Fibroblast of gingiva (primary cell): ENCODE measurements at places on chromosomes 4 and X.

- DNase-seq, result no peak
Observed at GRCh38 chr4:123406872-123407271, 10.3 kb downstream of the SPRY1 start.

DNA sequence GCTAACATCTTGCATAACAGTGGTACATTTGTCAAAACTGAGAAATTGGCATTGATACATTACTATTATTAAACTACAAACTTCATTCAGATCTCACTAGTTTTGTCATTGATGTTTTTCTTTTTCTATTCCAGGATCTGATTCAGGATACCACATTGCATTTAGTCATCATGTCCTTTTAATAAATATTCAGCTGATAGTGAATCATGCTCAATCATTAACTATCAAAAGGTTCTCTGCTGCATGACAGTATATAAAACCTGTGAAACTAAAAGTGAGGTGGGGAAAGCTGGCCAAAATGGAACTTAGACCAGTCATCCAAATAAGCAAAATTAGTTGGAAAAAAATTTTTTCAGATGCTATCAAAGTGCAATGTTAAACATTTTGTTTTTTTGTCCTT, 28.1 kb upstream of the HS6ST2 start:
- no peak for DNase-seq

DNA sequence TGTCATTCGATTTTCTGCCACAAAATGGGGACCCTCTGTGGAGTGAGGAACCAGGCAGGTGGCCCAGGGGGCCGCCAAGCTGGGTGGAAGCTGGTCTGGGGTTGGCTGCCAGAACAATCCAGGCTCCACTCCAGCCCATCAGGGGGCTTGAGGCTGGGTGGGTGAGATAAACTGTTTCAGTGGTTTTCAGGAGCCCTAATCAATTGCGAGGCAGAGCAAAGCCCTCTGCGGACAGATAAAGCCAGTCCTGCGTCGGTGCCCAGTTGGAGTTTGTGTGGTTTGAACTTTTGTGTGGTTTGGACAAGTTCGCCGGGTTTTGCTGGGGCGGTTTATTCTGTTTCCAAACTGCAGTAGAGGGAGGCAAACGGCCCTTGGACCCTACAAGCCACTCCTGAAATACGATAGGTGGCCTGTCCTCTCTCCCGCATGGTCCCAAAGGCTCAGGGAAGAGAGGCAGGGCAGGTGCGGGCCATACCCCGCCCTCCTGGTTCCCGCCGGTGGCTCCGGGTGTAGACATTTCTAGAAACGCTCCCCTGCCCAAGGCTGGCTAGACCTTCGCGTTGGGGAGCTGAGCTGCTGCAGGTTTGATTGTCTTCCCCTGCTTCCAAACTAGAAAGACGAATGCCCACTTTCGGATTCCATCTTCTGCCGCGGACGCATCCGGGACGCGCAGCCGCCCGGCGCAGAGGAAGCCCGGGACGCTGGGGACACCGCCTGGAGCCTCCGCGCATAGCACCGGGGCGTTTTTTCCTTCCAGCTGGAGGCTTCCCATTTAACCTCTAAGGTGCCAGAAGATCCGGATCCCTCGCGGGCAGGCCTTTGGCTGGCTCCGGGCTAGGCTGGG, 169.0 kb upstream of the BCOR start:
- peak; percentile 61 for DNase-seq

DNA sequence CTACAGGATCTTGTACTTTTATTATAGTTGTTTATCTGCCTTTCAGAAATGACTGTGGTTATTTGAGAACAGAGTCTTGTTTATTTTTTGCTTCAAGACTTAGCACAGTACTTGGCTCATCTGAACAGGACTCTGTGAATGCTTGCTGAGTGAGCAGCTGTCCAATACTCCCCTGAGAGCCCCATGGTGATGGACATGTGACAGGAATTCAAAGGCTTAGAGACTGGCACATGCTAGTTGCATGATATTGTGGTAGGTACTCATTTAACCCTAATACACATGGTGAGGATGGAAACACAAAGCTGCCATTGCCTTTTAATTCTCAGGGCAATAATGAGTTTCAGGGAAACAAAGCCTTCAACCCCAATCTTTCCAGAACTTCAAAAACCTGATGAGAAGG, 97.3 kb downstream of the GEMIN8 start:
- DNase-seq, result no peak

DNA sequence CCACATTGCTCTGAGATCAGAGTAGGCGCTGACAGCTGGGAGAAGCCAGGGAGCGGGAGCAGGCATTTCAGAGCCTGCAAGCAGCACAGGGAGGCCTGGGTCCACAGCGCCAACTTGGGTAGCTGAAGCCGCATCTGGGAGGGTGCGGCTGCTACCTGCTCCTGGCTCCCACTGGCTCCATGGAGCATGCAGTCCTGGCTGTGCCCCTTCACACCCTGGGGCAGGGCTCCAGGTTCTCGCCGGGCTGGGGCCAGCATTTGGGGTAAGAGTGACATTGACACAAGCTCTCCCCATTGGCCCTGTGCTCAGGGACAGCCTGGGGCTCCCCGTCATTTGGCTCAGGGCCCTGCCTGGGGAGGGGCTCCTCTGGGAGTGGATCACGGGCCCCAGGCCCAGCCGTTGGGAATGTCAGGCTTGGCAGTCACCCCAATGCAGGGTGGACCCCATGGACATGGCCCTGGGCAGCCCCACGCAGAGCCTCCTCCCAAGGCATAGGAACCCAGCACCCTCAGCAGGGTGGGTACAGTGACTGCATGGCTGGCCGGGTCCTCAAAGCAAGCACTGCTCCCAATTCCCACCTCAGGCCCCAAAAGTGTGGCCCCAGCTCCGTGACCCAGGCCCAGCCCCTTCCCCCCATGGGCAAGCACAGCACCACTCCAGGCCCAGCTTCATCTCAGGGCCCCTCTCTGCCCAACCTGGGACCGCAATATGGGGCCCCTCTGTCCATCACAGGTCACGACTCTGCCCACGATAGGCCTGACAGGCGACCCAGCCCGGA, 82.4 kb downstream of the PRDM5 start:
- DNase-seq, result no peak

DNA sequence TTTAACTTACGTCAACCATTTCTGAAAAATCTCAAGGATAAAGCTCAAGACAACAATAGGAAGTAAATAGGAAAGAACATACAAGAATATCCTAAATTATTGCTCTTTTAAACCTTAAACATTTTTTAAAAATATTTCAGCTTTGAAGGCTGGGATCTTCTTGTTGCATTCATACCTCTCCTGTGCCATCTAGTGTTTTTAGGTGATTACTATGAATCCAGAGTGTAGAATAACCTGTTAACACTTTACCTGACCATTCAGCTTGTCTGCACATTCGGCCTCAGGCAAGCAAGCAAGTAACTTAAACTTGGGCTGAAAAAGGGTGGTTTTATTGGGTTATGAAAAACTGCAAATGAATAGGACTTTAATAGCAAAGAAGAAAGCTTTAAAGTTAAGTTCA, 507.8 kb upstream of the INTU start:
- DNase-seq, result peak; percentile 16

GRCh38 chr4:57465321-57466056, 355.3 kb upstream of the IGFBP7 start:
- DNase-seq, result no peak

- DNase-seq, result no peak
Observed at GRCh38 chr4:109846395-109847098, 1.4 kb upstream of the LRIT3 start.

DNA sequence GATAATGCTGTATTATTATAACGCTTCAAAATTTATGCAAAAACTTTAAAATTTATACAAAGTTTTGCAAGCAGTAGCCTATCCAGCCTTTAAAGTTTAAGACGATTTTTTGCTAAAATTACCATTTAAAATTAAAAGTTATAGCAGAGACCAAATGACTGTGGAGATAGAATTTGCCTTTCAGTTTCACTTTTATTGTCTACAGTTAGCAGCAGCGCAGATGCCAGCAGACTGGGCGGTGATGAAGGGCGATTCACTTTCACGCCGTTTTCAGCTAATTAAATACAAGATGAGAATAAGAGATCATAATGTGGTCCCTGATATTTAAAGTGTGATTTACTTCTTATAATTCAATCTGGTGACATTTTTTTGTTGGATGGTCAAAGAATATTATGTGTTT, 1381.5 kb upstream of the ADGRL3 start:
- DNase-seq, result no peak

DNA sequence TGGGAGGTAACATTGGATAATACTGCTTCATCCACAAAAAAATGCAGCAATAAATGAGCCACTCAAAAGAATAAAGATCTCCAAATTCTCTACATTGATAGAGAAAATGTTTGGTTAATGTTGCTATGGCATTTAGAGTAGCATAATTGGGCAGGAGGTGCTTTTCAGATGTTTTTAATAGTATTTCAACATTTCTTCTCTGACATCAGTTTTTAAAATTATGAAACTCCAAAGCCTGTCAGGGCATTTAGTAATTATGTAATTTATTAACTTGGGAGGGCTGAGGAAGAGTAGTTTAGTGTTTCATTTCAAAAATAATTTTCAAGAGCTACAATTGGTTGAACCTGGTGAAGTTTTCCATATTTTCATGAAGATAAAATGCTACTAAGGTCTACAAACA, 211.3 kb upstream of the INTU start:
- DNase-seq, result peak; percentile 40

- peak; percentile 62 for DNase-seq
Observed at GRCh38 chr4:114038762-114039387, 59.4 kb upstream of the ARSJ start.

DNA sequence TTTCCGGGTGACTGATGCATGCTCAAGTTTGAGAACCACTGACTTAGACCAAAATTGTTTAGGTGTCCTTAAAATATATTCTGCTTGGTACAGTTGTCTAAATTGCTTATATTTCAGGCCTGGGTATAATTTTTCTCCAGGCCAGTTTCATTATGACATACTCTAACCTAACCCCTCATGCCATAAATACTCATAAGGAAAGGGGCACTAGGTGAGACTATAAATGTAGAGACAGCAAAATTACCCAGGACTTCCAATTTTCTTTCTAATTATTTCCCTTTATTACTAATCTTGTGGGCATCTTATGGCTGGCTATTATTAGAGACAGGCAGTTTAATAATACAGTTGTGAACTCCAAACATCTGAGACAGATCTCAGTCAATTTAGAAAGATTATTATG, 150.2 kb downstream of the RRAGB start:
- no peak for DNase-seq

GRCh38 chr4:101753721-101754120, 36.8 kb upstream of the BANK1 start:
- DNase-seq, result peak; percentile 68

GRCh38 chr4:98891478-98892337, 37.2 kb downstream of the EIF4E start:
- DNase-seq, result no peak

- no peak for DNase-seq
Observed at GRCh38 chr4:87974856-87975462, 555 bp upstream of the SPP1 start.

- no peak for DNase-seq
Observed at GRCh38 chr4:78667325-78667724, 108.8 kb upstream of the BMP2K start.

GRCh38 chr4:181503687-181504390, 739.4 kb upstream of the TENM3 start:
- no peak for DNase-seq

GRCh38 chrX:72367516-72367915, 61.8 kb upstream of the CITED1 start:
- DNase-seq, result no peak

DNA sequence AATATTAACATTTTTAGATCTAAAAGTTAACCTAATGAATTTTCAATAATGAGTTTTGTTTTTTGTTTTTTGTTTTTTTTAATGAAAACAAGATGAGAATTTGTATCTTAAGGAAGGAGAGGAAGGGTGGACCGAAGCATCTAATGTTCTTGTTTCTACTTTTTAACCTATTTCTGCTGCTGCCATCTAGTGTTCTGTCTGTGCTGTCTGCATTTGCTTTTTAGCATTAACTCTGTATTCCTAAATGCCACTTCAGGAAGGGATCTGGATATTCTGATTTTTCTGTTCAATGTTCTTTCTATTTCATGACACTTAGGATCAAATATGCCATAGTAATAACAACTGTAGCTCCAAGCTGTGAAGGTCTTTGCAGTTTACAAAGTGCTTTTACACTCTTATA, 161.7 kb downstream of the BRWD3 start:
- no peak for DNase-seq

- DNase-seq, result no peak
Observed at GRCh38 chr4:18869166-18869565, 847.6 kb upstream of the LCORL start.

GRCh38 chrX:143642426-143642825, 6.5 kb upstream of the SLITRK4 start:
- DNase-seq, result no peak

GRCh38 chr4:89752932-89753598, 83.9 kb downstream of the SNCA start:
- DNase-seq, result peak; percentile 96

DNA sequence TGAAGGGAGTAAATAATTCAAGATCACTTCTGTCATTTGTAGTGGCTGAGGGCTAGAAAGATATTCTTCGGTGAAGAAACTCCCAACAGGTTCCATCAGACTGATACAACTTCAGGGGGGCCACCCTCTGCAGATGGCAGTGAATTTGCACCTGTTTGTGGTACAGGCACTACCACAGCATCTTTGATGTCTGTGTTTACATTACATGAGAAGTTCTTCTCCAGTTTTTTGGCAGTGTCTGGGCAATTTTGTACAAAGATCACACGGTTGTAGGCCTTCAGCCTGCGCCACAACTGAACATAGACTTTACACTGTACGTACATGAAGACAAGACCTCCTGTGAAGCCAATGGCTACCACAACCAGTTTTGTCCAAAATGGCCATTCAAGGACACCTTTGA, 34.2 kb downstream of the TMA16 start:
- DNase-seq, result no peak

DNA sequence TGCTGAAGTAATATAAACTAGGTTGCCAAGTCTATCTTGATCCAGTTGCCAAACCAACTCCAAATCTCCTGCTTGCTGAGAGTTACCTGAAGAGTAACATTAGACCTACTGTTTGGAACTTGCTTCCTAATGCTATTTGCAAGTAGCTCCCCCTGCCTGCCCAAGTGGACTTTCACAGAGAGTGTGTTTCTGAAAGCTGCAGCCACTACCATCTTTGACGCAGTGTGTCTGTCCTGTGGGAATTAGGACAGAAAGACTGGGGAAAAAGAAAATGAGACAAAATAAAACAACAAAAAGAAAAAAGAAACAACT, 195.0 kb upstream of the HS3ST1 start:
- no peak for DNase-seq

DNA sequence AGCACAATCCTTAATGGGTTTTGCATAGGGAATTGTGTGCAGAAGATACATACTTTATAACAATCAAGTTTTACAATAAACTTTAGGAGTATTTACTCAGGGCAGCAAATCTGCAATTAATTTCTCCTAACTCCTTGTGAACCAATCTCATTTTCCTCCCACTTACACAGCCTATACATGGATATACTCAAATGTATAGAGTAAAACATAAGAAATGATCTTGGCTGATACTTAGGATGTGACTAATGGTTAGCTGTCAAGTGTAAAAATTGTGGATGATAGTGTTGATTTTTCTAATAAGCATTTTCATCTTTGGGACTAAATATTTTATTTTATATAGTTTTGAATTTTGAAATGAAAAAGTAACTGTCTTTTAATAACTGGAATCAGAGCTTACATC, 759.6 kb downstream of the GRID2 start:
- DNase-seq, result no peak
